Mammary epithelial cell (primary cell): ENCODE measurements at places on chromosomes 13 and 19. TPM values are rescaled to one million over a fixed set of nuclear protein-coding genes. Genes with fewer than 3 reads are reported as not detected.

The NTF4 gene
- 42.8 and 42.9 TPM in 2 replicates for total RNA-seq

The SIGLEC7 gene
- not detected in 2 replicates for total RNA-seq

The ERVK3-1 gene
- 29.5 TPM for total RNA-seq

The ZNF599 gene
- total RNA-seq, result 4.0 and 4.5 TPM in 2 replicates

The PTGIR gene
- total RNA-seq, result not detected in 2 replicates

The LGALS4 gene
- total RNA-seq, result not detected

The DAND5 gene
- total RNA-seq, result under 0.01 TPM

The ETV2 gene
- total RNA-seq, result not detected

The CEBPA gene
- 3.3 TPM for total RNA-seq

The ADAT3 gene
- 5.3 and 7.3 TPM in 2 replicates for total RNA-seq

The WDR87 gene
- total RNA-seq, result not detected in 2 replicates

The DDA1 gene
- 35.8 TPM for total RNA-seq

The TNFAIP8L1 gene
- 2.3 TPM for total RNA-seq

The MCEMP1 gene
- total RNA-seq, result not detected in 2 replicates

The CNMD gene
- not detected for total RNA-seq

The KLF1 gene
- total RNA-seq, result not detected

The FXYD7 gene
- 1.1 TPM in 1 of 2 replicates, not detected in the other for total RNA-seq

The SULT2A1 gene
- not detected in 2 replicates for total RNA-seq

The IL11 gene
- 2.5 and 3.5 TPM in 2 replicates for total RNA-seq

The BST2 gene
- 3.7 TPM for total RNA-seq

The SMIM17 gene
- not detected in 2 replicates for total RNA-seq

The CPB2 gene
- total RNA-seq, result not detected in 2 replicates

The ZNF57 gene
- total RNA-seq, result 12.0 TPM

The NCR1 gene
- total RNA-seq, result not detected in 2 replicates

The ZNF587B gene
- 27.2 TPM for total RNA-seq

The CCL25 gene
- not detected in 2 replicates for total RNA-seq

The PDX1 gene
- not detected for total RNA-seq

The RGCC gene
- 0.59 and 1.4 TPM in 2 replicates for total RNA-seq

The PNMA8A gene
- 0.24 and 0.45 TPM in 2 replicates for total RNA-seq

The KLK14 gene
- 0.64 and 0.80 TPM in 2 replicates for total RNA-seq

The KLK8 gene
- 51.5 TPM for total RNA-seq

The MPHOSPH8 gene
- 10.0 TPM for total RNA-seq

The CFAP97D2 gene
- not detected for total RNA-seq

The SLC25A15 gene
- 17.2 and 21.3 TPM in 2 replicates for total RNA-seq

The ZNF790 gene
- total RNA-seq, result 7.5 TPM

The ZNF677 gene
- total RNA-seq, result 14.0 and 16.7 TPM in 2 replicates

The C3 gene
- 42.5 and 122 TPM in 2 replicates for total RNA-seq

The MAST1 gene
- 0.50 TPM for total RNA-seq

The EEF1AKMT1 gene
- 7.2 and 7.8 TPM in 2 replicates for total RNA-seq

The ZNF793 gene
- total RNA-seq, result 5.9 and 6.0 TPM in 2 replicates

The SCN1B gene
- total RNA-seq, result 0.83 TPM

The SLITRK5 gene
- not detected for total RNA-seq
